ENCODE measurements at places on chromosomes 6 and 20. TPM values are rescaled to one million over a fixed set of nuclear protein-coding genes. Genes with fewer than 3 reads are reported as not detected.
A peak's percentile ranks its signal among the peaks of the same experiment; 100 is the strongest.

DNA sequence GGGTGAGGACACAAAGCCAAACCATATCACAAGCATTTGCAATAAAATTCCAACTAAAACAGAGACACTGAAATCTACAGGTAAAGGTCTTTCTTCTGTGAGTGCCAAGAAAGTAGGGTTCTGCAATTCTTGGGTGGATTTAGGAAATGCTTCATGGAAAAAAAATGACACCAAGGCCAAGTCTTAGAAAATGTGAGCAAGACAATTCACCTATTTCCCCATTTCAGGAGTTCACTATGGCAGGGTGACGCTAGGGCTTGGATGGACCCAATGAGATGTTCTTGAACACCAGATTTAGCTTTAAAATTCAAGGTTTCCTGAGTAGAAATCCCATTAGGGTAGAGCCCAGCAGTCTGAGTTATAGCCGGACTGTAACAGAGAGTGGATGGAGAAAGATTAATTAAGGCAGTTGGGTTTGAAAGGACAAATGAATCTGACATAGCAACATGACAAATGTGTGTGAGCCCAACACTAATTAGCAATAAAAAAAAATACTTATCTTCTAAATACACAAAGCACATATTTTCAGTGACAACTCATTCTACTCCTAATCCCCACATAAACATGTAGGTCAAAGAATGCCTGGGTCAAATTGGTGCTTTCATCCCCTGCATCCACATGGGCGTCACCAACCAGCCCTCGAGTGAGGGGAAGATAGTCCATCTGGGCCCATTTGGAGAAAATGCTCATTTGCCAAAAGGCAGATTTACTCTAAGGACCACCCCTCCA is 180.4 kb upstream of the JARID2 start:
- no peak overlapping the region for H3K27ac ChIP-seq
- H3K4me1 ChIP-seq: no peaks in the 10 kb centered on the region
- H3K4me3 ChIP-seq: no peak overlapping the region
- no peak for DNase-seq
- no peaks in the 10 kb centered on the region for H3K36me3 ChIP-seq

GRCh38 chr20:4925842-4926530 is 75.3 kb downstream of the SLC23A2 start:
- no peak for DNase-seq
- no peaks in the 10 kb centered on the region for H3K27me3 ChIP-seq
- no peak overlapping the region for H3K4me3 ChIP-seq
- H3K4me1 ChIP-seq: peaks cover 3% of the 10 kb centered on the region

DNA sequence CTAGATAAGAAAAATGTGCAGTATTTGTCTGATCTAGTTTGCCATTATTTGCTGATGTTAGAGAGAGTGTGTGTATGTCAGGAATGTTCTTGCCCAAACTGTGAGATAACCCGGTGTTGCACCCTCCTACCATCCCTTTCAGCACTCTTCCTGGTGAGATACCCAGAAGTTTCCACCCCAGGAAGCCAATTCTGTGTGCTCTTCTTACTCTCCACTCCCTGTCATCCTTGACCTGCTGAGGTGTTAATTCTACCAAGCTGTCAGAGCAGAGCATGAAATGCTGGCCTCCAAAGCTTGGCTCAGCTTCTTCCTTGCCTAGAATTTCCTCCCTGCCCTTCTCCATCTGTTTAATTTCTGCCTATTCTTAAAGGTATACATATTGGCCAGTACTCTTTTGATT is 237.3 kb upstream of the CNR1 start:
- H3K4me3 ChIP-seq: no peak overlapping the region
- H3K27me3 ChIP-seq: no peaks in the 10 kb centered on the region
- H3K27ac ChIP-seq: no peak overlapping the region
- no peaks in the 10 kb centered on the region for H3K4me1 ChIP-seq
- H3K36me3 ChIP-seq: no peaks in the 10 kb centered on the region
- no peak for DNase-seq

GRCh38 chr6:18503593-18504231 is 116.6 kb downstream of the RNF144B start:
- H3K36me3 ChIP-seq: no peaks in the 10 kb centered on the region
- no peaks in the 10 kb centered on the region for H3K4me1 ChIP-seq
- H3K27ac ChIP-seq: no peak overlapping the region
- no peaks in the 10 kb centered on the region for H3K27me3 ChIP-seq
- no peak overlapping the region for H3K4me3 ChIP-seq
- DNase-seq: peak; percentile 35

GRCh38 chr6:9233226-9233625 is 797.9 kb upstream of the SLC35B3 start:
- no peaks in the 10 kb centered on the region for H3K4me1 ChIP-seq
- H3K27ac ChIP-seq: no peak overlapping the region
- no peak overlapping the region for H3K4me3 ChIP-seq

GRCh38 chr20:32364554-32365208 is 6.5 kb downstream of the ASXL1 start:
- H3K27ac ChIP-seq: no peak overlapping the region
- H3K36me3 ChIP-seq: no peaks in the 10 kb centered on the region

DNA sequence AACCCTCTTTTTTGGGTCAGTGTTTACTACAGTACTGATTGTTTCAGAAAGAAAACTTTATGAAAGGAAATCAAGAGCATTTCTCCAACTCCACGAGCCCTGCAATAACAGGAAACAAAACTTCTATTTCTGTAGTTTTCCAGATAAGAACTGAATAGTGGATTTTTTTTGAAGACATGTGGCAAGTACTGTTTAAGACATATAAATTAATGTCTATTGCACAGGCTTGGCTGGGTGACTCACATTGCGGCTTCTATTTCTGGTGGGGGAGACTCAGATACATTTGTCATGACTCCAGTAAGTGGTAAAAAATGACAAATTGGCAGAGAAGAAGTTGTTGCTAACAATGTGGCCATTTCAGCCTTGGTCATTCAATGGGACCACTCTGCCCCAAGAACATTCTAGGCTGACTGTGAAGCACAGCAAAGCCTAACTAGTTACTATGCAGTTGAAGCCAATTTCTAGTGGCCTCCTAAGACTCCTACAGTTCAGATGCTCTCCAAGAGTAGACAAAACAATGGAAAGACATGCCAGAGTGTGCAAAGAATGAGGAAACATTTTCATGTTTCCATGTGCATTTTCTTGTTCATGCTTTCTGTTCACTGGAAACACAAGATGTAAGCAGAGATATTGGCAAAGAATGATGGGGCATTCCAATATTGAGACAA is 200.9 kb downstream of the EDN1 start:
- no peak overlapping the region for H3K27ac ChIP-seq
- H3K4me3 ChIP-seq: no peak overlapping the region
- H3K27me3 ChIP-seq: no peaks in the 10 kb centered on the region
- no peak for DNase-seq
- H3K4me1 ChIP-seq: no peaks in the 10 kb centered on the region

The EYS gene
- polyA plus RNA-seq: 0.12 TPM

DNA sequence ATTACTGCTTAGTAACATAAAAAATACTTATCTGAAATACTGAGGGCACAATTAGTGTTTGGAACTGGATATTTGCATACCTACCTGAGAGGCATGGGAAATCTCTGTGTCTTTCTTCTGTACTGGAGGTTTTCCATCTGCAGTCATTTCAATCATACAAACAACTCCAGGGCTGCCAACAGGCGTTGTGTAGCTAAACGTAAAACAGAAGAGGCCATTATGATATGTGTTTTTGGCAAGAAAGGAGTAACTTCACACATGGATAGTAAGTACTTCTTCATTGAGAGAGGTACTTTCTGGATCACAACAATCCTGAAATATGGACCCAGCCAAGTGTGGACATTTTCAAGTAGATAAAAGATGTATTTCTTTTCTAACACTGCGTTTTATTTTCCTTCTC is 363.4 kb downstream of the PHF3 start:
- DNase-seq: no peak
- no peak overlapping the region for H3K4me3 ChIP-seq
- no peak overlapping the region for H3K27ac ChIP-seq
- no peaks in the 10 kb centered on the region for H3K27me3 ChIP-seq
- no peaks in the 10 kb centered on the region for H3K4me1 ChIP-seq

The LMBRD1 gene
- polyA plus RNA-seq: 25.6 TPM

The PRPF6 gene
- polyA plus RNA-seq: 99.6 TPM

DNA sequence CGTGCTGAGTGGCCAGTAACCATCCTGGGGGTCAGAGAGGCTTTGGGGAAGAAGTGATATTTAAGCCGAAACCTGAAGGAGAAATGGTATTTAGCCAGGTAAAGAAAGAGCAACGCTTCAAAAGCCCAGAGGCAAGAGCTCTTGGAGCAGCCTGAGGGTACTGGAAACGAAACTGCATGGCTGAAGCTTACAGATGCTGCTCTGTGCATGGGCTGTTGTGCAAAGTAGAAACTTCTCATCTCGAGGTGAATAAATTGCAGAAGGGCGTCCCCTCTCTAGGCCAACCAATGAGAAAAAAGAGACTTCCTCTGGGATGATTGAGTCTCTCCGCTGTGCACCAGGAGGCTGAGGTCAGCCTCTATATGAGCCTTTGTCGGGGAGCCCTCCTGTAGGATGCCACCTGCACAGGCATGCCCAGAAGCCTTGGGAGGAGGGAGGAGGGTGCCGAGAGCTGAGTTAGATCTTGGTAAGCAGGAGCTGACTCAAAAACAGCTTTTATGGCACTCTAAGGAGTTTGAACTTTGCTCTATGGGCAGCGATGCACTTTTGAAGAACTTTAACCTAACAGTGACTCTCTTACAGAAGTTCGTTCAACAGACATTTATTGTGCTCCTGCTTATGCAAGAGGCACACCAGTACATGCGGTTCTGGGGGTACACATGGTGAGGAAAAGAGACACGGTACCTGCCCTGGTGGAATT is 61.6 kb upstream of the EDN1 start:
- no peak overlapping the region for H3K27ac ChIP-seq
- DNase-seq: no peak
- H3K27me3 ChIP-seq: no peaks in the 10 kb centered on the region
- H3K4me1 ChIP-seq: peaks cover 11% of the 10 kb centered on the region
- no peak overlapping the region for H3K4me3 ChIP-seq
- no peaks in the 10 kb centered on the region for H3K36me3 ChIP-seq

GRCh38 chr20:57193094-57193493 is 73.3 kb downstream of the BMP7 start:
- no peak for DNase-seq
- H3K27ac ChIP-seq: no peak overlapping the region
- no peak overlapping the region for H3K4me3 ChIP-seq
- no peaks in the 10 kb centered on the region for H3K4me1 ChIP-seq

The CTAGE9 gene
- polyA plus RNA-seq: not detected

GRCh38 chr6:35907750-35908149 is 13.1 kb downstream of the SRPK1 start:
- H3K27ac ChIP-seq: no peak overlapping the region
- no peaks in the 10 kb centered on the region for H3K27me3 ChIP-seq
- no peak for DNase-seq
- H3K4me1 ChIP-seq: no peaks in the 10 kb centered on the region
- peaks cover 4% of the 10 kb centered on the region for H3K36me3 ChIP-seq
- H3K4me3 ChIP-seq: no peak overlapping the region

The CLDN20 gene
- not detected for polyA plus RNA-seq

DNA sequence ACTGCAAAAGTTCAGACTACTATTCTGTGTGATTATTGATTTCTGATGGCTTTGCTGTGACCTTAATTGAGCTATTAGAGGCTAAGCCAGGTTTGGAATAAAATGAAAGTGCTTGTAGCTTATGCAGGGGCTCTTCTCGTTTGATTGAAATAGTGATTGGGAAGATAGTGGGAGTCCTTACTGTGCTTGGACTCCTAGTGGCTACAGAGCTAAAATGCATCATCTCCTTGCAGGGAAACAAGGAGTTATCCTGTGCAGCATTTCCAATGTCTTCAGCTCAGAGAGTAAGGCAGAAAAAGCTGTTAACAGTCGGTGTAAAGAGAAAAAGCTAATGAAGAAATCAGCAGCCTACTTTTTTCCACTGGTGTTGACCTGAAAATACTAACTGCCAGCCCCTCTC is 173.5 kb downstream of the SLC35F1 start:
- no peaks in the 10 kb centered on the region for H3K36me3 ChIP-seq
- no peak overlapping the region for H3K27ac ChIP-seq
- H3K4me3 ChIP-seq: no peak overlapping the region
- DNase-seq: no peak
